Lung (tissue), 17 donors: ENCODE measurements at places on chromosomes 4 and X.

DNA sequence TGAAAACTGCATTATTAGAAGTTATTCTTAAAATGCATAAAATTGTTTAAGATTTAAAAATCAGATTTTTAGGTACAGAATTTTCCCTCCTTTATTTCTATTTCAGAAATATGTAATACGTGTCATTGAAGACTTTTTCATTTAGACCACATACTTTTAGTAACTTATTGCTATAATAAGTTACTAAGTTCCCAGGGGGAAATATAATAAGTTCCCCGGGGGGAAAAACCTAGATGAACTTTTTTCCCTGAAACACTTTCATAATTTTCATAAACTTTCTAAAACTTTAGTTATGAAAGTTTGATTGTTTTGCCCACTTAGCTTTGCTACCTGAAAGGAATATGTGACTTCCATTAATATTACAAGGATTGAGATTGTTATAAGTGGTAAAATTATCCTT, 1341.5 kb upstream of the IGFBP7 start:
- no peak for DNase-seq

DNA sequence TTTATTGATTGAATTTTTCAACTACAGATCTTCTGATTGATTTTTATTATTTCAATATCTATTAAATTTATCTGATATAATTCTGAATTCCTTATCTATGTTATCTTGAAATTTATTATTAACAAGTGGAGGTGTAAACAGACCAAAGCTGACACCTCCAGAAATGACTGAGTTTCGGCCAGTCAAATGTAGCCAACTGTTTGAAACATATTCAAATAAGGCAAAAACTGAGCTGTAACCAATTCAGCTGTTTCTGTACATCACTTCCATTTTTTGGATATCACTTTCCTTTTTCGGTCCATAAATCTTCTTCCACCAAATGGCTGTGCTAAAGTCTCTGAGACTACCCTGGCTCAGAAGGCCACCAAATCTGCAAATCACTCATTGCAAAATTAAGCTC, 2127.3 kb upstream of the AGA start:
- DNase-seq = no peak

DNA sequence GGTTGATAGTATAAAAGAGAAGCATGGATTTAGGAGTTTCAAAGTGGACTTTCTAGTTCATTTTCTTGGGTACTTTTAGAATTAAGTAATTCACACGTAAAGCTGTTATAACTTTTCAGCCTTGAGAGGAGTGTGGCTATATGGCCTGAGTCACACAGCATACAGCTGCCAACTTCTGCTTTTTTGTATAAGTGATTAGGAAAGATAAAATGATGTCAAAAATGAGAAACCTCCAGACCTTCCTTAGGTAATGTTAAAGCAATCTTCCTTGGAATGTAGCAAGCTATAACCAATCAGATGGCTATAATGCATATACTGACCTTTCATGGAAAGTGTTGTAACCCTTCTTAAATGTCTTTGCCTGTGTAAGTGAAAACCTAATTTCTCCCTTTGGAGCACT, 39.2 kb downstream of the RAB40AL start:
- DNase-seq = no peak

DNA sequence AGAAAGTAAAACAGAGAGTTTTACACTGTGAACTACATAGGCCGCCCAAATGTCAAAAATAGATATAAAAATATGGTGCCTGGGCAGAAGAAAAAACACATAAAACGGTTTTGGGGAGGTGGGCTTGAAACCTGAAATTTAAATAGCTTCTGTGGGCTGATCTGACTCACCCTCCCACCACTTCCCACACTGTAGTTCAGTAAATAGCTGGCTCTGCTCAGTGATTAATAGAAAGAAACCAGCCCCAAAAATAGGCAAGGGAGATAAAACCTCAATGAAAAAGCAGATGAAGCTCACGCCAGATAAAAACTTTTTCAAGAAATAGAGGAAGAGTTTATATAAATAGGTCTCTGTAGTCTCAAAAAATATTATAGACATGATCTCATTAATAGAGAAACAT, 13.2 kb upstream of the COX7B2 start:
- DNase-seq = no peak

GRCh38 chrX:19893727-19894126, 6.3 kb upstream of the SH3KBP1 start:
- DNase-seq = no peak

GRCh38 chr4:106222548-106222947, 93.5 kb downstream of the TBCK start:
- no peak for DNase-seq

DNA sequence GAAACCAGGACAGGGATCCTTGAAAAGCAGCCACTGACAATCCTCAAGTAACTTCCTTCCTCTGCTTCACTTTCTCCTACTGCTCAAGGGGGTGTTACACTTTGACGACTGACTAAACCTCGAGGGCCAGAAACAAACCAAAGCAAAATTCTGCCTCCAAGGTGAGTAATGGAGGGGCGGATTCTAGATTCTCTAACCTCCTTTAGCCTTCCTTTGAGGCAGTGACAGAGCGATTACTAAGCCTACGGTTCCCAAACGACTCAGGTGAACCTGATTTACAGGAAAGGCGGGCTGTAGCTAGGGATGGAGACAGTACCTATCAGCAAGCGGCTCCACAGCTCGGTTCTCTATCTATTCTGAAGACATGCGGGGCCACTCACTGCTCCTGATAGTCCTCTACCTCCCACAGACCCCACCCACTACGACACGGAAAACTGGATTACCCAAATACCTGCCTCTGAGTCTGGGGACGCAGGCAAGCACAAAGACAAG, 487 bp downstream of the TBCK start:
- no peak for DNase-seq

DNA sequence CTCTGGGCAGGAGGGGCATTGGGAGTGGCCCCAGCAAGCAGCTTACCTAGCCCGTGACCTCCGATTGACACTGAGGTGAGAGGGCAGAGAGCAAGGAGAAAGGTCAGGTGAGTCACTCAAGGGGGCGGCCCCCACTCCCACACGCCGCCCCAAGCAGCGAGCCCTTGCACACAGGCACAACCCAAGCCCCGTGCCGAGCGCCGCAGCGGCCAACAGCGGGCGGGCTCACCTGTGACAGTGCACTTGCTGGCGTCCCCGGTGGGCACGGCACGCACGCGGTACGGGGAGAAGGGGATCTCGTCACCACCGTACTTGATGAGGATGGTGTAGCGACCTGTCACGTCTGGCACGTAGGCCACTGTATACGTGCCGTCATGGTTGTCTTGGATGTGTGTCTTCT, 17.2 kb downstream of the FLNA start:
- DNase-seq = no peak

- no peak for DNase-seq
These were observed 25.4 kb downstream of the NSD2 start for GRCh38 chr4:1896658-1896991.

DNA sequence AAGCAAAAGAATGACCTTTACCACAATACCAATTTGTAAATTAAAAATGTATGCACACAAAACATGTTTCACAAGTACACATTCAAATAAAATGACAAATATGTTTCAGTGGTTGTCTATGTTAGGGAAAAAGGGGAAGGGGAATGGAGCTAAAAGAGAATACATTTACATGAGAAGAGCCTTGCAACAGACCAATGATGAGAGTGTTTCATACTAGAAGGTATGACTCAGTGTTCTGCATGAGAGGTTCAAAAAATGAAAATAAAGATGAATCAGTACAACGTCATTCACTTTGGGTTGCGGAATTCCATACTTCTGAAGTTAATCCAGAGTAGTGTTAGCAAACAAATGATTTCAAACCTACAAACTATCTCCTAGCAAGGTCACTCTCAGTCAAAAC, 51.7 kb downstream of the RPGR start:
- DNase-seq = no peak

DNA sequence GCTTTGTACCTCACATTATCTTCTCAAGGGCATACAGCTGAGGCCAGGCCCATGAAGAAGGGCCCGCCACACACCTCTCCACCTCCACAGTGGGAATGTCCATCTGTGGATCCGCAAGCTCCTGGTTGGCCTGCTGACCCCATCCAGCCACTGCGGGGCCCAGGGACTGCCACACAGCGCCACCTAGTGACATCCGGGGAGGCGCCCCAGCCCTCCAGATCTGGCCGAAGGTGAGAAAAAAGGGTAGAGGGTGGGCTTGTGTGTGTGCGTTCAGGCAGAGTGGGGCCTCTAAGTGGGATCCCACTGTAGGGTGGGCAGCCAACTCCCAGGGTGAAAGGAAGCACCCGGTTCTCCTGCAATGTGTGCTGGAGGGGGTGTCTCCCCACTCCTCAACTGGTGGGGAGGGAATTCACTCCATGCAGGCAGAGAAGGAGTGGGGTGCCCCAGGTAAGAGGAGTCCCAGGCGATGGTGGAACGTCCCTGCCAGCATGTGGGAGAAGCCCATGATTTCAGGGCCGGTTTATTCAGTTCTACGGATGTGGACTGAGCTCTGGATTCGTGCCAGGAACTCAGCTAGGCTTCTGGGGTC, 117.3 kb downstream of the ENPP6 start:
- peak; percentile 72 for DNase-seq
